CD4-positive, alpha-beta T cell treated with Interferon gamma for 1 hour (primary cell): ENCODE measurements at places on chromosomes 13 and 19.

GRCh38 chr19:5372572-5373200 lies 32.1 kb upstream of the PTPRS start:
- DNase-seq: no peak

DNA sequence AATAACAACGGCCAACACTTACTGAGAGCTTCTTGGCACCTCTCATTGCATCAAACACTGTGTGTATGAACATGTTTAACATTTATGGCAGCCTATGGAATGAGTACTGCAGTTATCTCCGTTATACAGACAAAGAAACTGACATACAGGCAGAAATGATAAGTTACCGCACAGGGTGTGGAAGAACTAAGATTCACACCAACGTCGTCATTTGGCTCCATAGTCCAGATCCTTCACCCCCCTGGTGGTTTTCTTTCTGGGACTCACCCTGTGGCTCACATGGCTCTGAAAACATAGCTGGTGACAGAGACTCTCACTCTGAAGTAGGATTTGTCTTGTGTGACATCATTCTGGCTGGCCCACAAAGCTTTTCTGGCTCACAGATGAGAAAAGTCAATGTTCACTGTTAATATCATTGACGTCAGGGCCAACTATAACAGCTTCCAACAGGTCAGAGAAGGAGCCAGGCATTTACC lies 230.1 kb downstream of the DLEU7 start:
- DNase-seq: no peak

DNA sequence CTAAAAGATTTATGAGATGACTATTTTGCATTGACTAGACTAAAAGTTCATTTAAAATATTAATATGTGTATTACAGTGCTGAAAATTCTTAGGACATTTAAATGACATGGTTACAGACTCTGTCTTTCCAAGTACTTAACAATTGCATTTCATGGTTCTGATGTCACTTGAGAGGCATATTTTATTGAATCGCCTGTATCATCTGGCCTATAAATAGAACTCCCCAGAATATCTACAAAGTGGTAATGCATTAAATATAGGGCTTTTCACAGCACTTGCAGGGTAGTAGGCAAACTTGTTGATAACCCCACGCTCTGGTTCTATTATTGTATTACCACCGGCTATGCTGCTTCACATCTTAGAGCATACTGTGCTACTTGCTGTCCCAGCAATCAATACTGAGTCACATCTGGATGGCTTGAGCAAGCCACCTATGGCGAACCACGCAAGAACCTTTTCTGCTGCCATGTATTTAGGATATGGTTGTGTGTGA lies 400.6 kb downstream of the HS6ST3 start:
- DNase-seq: no peak

DNA sequence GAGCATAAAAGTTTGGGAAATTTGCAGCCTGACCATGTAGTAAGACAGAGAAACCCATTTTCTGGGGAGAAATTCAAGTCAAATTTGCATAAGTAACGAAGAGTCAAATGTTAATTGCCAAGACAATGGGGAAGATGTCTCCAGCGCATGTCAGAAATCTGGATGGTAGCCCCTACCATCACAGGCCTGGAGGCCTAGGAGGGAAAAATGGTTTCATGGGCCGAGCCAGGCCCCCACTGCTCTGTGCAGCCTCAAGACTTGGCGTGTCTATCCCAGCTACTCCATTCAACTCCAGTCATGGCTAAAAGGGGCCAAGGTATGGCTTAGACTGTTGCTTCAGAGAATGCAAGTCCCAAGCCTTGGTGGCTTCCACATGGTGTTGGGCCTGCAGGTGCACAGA lies 269.8 kb downstream of the RFC3 start:
- no peak for DNase-seq

DNA sequence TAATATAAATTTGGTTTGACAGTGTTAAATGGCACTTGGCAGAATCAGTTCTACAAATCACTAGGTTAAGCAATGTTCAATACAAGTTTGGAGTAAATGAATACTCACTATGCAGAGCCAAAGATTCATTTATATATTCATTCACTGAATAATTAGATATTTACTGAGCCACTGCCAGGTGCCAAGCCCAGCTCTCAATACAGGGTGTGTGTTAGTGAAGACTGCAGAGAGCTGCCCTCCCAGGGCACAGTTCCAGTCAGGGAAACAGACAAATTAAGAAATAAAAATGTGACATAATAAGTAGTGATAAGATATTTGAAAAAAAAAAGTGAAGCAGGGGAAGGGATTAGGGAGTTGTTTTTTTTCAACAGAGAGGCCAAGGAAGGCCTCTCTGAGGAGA lies 411.7 kb downstream of the KCNRG start:
- no peak for DNase-seq

GRCh38 chr13:45538382-45538781 lies 73.6 kb downstream of the COG3 start:
- no peak for DNase-seq
